Anterior cingulate cortex (tissue), 58 donors: ENCODE measurements at places on chromosomes 7 and 10.

DNA sequence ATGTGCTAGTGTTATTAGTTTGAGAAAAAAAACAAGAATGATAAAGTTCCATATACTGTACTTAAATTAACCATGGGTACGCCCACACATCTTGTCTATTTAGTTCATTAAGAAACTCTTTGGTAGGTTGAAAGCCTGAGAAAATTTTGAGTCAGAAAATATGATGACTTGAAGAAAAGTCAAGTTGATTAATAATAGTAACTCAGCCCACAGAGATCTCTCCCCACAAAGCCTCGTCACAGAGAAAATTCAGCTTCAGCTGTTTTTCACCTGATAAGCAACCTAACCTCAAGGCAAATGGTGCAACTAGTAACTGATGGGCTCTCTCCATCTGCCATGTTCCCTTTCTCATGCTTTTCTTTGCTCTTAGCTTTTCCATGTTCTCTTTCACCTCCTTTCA, 1021.6 kb downstream of the GATA3 start:
- no peak for DNase-seq

- DNase-seq: no peak
These were observed 1.1 kb downstream of the KEL start for GRCh38 chr7:142960955-142961512.

- no peak for DNase-seq
These were observed 58.3 kb upstream of the COMTD1 start for GRCh38 chr10:75294031-75294437.

GRCh38 chr7:158229945-158230344, 357.7 kb downstream of the PTPRN2 start:
- DNase-seq: no peak

GRCh38 chr10:49008091-49008490, 68.5 kb upstream of the LRRC18 start:
- DNase-seq: no peak

DNA sequence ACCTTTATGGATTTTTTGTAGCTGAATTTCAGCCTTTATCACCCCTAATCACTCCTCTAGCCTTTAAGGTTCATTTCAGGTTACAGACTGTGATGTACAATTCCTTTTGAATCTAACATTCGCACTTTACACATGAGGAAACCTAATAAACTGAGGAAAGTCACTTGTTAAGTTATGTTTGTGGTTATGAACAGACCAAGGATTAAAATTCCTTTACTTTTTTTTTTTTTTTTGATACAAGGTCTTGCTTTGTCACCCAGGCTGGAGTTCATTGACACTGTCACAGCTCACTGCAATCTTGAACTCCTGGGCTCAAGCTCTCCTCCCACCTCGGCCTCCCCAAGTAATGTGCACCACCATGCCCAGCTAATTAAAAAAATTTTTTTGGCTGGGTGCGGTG, 3.6 kb downstream of the MCU start:
- no peak for DNase-seq

DNA sequence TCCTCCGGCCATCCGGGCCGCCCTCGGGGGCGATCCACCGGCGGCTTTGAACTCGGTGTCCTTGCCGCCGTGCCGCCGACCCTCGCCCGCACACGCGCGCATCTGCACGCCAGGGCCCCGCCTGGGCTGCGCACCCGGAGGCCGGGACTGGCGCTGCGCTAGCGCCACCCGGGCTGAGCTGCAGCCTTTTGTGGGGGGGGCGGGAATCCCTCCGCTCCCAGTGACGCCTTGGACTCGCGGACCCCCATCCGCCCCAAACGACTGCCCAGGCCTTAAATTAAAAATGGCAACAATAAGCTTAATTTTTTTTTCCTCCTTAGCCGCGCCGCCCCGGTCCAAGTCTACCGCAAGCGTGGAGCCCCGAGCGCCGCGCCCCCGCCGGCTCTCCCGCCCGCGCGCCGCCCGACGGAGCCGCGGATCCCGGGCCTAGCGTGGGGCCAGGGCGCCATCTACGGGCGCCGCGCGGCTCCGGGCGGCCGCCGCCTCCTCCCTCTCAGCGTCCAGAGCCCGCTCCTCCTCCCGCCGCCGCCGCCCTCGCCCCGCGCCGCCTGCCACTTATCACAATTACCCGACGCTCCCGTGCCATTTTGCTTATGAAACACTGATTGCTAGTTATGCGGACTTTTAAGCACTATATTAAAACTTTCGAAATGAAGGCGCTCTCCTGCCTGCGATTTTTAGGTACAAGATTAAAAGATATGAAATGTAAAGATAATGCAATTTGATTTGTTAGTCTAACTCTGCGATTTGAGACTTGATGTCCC, 7.5 kb upstream of the EBF3 start:
- DNase-seq: no peak

DNA sequence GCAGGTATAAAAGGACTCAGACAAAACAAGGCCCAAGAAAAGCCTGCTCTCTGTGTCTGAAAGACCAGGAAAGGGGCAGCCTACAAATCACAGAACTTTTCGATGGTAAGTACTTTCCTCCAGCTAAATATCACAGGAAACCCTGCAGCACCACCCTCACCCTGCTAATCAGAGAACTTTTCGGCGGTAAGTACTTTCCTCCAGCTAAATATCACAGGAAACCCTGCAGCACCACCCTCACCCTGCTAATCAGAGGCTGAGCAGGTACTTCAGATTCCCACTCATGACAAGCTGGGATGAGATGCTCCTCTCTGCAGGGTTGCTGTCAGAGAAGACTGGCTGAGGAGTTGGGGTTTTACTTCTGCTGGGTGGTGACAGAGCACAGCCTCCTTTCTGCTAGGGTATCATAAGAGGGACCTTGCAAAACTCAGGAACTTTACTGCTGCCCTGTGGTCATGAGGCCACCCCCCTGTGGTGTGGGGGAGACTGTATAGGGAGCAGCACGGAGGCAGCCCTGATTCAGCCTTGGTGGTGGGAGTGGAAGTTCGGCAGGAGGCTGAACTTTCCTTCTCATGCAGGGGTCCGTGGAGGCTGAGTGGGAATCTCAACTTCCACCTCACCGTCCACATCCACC, 7.2 kb downstream of the WDR37 start:
- no peak for DNase-seq

- DNase-seq: no peak
These were observed 23.4 kb upstream of the ZC3HAV1 start for GRCh38 chr7:139132887-139133286.

GRCh38 chr7:137772748-137773147, 74.0 kb downstream of the DGKI start:
- DNase-seq: no peak

- no peak for DNase-seq
These were observed 787.0 kb upstream of the C7orf33 start for GRCh38 chr7:147803606-147804005.

DNA sequence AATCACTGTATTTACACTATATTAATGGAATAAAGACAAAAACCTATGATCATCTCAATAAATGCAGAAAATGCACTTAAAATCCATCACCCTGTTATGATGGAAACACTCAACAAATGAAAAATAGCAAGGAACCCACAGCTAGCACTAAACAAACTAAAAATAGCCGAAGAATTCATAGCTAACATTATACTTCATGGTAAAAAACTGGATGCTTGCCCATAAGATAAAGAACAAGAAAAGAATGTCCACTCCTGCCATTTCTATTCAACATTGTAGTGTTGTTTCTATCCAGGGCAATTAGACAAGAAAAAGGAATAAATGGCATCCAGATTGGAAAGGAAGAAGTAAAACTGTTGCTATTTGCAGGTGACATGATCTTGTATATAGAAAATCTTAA, 142.1 kb downstream of the STK31 start:
- DNase-seq: no peak

DNA sequence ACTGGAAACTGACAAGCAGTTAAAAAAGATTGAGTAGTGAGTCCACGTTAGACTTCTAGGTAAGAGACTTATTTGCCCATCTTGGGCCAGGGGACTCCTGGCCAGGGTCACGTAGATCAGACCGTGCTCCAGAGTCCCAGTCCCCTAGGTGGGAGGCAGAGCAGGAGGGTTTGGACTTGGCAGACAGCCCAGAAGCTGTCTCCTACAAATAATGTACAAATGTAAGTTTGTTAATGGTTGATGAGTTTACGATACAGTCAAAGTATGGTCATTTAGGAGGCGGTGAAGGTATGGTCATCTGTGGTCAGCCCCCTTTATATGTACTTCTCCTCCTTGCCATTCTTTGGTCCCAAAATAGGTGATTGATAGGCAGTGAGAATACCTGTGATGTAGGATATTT, 28.2 kb downstream of the INPP5F start:
- DNase-seq: no peak

GRCh38 chr7:36984041-36984521, 259.8 kb upstream of the AOAH start:
- no peak for DNase-seq

DNA sequence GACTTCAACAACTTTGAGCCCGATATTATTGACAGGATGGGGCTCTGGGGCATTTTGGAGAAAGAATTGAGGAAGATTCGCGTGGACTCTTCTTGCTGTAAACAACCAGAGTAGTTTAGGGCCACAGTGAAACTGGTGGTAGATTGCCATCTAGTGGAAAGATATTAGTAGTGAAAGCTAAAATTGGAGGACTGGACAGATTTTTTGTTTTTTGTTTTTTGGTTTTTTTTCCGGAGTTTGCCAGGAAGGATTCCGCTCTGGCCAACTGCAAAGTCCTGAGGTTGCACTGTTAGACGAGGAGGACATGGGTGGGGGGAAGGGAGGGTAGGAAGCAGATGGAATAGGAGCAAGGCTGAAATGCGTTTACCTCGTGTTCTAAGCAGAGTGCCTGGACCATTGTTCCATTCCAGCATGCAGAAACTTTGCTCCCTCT, 11.7 kb downstream of the NOBOX start:
- DNase-seq: peak; percentile 2
